OCI-M1 (cell line): ENCODE measurements at places on chromosomes 2 and 18.

- DNase-seq, result peak; percentile 33
Measured at GRCh38 chr2:207833251-207833751, 63.6 kb upstream of the FZD5 start.

GRCh38 chr18:31099450-31100230 is 2.6 kb downstream of the DSC2 start:
- no peak for DNase-seq

- DNase-seq, result no peak
Measured at GRCh38 chr2:128260239-128261138, 58.2 kb downstream of the HS6ST1 start.

GRCh38 chr2:150214626-150215025 is 272.8 kb downstream of the RND3 start:
- DNase-seq, result no peak

- no peak for DNase-seq
Measured at GRCh38 chr2:225112362-225113126, 70.3 kb upstream of the DOCK10 start.

DNA sequence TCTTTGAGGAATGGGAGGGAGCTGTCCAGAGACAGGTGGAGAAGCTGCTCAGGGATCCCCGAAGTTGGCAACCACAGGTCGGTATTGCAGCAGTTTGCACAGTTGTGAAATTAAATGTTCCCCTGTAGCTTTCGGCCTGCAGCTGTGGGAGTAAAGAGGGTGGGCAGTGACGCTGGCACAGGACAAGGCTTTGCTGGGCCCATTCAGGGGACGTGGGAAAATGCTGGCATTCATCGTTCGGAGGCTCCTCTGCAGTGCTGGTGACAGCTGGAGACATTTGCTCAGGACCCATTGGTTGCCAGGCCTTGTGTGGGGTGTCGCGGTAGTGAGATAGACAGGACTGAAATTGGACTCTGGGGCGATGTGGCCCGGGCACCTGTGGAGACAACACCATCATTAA is 173.7 kb downstream of the MYCN start:
- no peak for DNase-seq

DNA sequence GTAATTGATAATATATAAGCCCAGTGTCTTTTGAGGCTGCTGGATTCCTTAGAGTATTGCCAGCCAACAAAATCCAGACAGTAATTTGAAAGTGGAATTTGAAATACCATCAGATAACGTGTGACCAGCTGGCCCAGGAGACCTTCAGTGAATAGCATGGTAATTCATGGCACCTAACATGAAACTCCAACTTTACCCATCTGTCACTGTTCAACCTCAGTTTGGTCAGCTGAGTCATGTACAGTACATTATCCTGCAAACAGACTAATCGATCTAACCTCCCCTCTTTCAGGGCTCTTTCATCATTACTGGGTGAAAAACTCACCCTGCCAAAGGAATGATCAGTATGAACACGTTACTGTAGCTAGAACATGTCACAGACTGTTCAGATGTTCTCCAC is 230.6 kb downstream of the DOK6 start:
- peak; percentile 22 for DNase-seq

DNA sequence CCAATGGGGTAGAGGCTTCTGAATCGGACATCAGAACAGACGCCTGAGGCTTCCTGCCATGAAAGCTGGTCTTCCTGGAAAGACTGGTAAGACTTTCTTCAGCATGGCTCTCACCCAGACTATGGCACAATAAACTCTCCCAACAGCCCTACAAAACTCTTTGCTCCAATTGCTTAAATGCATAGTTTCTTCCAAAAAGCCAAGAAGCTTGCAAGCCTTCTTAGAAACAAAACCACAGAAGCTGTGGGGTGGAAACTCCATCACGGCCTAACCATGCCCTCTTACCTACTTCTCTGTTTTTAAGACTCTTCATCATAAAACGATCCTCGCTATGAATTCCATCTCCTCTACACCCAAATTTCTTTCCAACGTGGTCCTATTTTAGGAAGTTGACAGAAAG is 48.2 kb downstream of the PAX8 start:
- peak; percentile 11 for DNase-seq

GRCh38 chr2:137947032-137947727 is 17.1 kb upstream of the HNMT start:
- no peak for DNase-seq

DNA sequence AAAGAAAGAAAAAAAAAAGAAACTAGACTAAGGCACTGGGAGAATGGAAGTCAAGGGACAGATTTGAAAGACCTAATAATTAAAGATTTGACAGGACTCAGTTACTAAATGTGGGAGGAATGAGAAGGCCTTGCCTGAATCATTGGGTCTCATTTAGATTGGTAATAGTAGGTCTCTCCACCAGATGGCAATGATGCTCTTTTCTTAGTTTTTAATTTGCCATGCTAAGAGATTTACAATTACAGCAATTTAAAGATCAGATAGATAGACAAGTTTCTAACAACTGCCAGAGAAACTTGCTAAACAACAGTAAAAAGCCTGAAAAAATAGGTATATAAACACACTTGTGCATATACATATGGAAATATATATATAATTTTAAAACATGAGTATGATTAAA is 153.0 kb downstream of the TMEM247 start:
- DNase-seq, result peak; percentile 60

DNA sequence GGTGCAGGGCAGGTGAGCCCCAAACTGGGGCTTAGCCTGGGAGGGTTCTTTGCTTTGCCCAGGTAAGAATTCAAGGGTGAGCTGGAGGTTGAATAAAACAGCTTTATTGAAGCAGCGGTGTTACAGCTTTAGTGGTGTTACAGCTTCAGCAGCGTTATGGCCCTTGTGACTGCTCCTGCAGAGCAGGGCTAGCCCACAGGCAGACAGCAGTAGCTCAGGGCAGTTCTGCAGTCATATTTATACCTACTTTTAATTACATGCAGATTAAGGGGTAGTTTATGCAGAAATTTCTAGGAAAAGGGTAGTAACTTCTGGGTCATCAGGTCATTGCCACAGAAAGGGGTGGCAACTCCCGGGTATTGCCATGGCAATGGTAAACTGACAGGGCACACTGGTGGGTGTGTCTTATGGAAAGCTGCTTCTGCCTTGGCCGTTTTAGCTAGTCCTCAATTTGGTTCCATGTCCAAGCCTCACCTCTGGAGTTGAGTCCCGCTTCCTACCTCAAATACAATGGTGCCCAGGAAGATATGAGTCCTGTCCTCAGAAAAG is 78.2 kb downstream of the THNSL2 start:
- peak; percentile 54 for DNase-seq
